NCI-H1092 (cell line): ENCODE measurements at places on chromosomes 2 and 18.

DNA sequence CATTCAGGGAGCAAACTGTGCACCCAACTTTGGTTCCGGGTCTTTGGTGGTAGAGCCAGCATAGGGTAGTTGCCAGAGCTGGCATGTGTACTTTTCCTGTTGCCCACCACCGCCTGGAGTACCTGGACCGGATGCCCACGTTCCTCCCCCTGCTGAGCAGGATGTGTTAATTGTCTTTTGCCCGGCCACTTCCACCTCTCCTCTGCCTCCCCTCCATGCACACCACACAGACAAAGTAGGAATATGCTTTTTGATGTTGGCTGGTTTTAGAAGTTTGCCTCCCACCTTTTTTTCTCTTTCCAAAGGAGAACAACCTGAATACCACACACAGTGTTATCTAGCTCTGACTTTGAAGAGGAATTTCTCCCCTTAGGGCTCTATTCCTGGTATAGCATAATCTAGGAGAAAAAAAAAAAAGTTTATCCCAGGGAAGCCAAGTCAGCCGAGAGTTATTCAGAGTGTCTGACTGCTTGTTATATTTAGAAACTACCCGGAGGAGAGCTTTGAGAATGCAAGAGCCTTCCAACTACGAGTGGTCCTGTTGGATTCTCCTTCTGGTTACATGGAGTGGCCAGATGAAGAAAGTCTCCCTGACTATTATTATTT, 111.9 kb downstream of the SETBP1 start:
- no peak for DNase-seq

DNA sequence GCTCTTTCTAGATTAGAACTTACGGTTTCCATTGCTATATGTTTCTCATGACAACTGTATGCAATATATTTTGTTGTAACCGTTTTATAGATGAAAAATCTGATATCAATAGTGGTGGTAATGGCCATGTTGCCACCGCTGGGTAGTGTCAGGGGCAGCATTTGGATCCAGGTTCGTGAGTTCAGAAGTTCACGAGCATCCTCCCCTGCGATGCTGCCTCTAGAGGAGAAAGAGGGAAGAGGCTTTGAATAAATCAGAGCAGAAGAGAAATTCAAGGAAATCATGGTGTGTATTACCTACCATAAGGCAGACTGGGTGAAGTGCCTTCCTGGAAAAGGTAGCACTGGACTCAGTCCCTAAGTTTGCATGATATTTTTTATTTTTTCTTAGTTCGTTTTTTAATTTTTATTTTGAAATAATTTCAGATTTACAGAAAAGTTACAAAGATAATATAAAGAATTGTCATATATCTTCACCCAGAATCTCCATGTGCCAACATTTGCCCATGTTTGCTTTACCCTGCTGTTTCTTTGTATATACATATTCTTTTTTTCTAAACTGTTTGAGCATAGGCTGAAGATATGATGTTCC, 3.3 kb upstream of the ZBTB7C start:
- DNase-seq: peak; percentile 56

DNA sequence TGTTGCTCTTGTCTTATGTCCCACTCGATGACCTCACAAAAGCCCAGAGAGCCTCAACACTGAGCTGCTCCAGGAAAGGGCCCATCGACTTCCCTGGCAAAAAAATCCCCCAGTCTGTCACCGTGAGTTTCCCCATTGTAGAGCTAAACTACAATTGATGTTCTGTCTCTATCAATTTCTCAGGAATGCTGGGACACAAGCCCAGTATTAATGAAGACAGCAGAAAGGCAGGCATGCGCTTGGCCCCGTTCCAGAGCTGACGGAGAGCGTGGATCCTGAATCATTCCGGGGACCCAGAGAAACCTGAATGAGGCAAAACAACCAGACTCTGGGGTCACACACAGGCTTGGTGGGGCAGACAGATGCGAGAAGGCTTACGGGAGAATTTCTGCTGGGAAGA, 146.9 kb downstream of the TTC32 start:
- no peak for DNase-seq

DNA sequence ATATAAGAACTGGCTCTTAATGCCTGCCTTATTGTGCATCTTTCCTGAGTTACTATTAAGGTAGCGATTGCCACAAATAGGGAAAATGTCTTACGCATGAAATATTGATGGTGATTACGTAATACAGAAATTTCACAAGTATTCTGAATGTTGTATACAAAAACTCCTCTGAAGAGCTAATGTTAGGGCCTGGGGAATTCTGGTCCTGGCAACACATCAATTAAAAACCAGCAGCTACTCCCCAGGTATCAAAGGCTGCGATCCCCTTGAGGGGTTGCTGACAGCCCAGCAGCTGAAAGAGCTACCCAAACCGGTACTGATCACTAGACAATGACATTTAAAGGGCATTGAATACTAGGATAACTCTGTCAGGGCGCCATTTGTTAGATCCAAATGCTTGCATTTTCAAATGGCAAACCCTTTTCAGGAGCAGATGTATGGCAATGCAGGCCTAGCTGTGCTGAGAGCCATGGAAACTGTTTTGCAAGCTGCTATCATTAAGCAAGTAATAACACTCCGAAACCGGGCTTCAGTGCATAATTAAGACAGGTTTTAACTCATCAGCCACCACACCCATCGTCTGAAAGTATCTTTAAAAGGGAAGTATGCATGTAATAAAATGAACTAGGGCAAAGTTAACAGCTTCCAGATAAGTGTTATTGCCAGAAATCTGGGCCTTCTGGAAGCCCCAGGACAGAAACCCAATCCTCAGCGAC, 78.4 kb downstream of the CLHC1 start:
- DNase-seq: no peak

DNA sequence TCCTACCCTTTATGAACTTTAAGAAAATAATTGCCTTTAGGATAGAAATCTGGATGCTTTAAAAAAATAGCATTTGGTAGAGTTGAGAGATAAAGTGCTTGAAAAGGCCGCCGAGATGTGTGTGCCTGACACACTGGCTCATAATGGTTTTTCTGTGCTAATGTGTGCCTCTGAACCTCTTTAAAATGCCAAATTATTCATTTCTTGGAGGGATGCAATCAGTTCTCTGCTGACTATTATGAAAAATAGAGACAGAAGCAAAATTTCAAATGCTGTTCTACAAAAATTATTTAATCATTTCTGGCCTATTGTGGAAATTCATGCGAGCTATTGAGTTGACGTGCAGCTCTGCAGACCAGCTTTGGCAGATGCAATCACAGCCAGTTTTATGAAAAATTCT, 18.0 kb upstream of the MBP start:
- no peak for DNase-seq

- no peak for DNase-seq
Observed at GRCh38 chr2:70029814-70030409, 57.4 kb upstream of the PCBP1 start.

DNA sequence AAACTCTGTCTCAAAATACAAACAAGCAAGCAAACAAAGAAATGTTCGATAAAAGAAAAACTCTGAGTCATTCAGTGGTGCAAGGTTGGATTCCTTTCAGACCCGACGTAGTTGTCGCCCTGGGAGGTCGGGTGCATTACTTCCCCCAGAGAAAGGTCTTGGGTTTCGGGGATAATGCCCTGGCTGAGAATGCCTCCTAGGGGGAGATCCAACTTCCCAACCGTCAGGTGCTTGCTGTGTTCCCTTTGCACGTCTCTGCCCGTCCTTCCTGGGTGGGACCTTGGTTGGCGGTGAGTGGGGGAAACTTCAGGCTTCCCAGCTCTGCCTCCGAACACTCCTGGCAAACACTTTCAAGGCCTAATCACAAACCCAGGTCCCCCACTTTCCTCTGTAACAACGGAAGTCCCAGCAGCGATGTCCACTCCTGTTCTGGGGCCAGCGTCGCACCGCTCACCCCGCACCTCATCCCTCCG, 609 bp downstream of the TPGS2 start:
- DNase-seq: no peak

GRCh38 chr18:24975496-24976372, 376.2 kb downstream of the ZNF521 start:
- no peak for DNase-seq

DNA sequence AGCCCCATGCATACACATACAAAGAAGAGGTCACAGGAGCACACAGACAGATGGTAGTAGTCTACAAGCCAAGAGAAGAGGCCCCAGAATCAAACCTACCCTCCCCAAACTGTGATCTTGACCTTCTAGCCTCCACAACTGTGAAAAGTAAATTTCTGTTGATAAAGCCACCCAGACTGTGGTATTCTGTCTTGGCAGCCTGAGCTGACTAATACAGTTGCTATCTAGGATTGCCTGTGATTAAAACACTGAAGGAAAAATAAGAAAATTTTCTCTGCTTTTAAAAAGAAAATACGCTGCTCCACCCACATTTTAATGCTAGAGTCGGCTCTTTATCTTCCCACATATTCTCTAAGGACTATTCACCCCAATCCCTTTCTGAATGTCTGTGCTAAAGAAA, 143.7 kb upstream of the TMEM200C start:
- DNase-seq: no peak

DNA sequence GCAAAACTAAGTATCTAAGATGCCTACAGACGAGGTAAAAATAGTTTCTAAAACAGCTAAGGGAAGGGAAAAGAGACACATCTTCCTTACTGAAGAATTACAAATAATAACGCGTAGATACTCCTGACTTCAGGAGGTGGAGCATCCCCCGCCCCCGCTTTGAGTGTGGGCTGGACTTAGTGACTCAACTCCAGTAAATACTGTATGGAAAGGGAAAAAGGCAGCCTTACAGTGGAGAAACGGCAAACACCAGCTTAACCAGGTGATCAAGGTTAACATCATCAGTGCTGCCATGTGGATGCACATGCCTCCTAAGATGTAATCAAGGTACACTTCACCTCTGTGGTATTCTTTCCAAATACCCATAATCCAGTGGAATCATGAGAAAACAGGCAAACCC, 47.9 kb downstream of the HADHB start:
- no peak for DNase-seq

GRCh38 chr2:155574941-155575340, 757.6 kb downstream of the NR4A2 start:
- DNase-seq: no peak

GRCh38 chr2:45003579-45004551, 5.4 kb downstream of the SIX2 start:
- no peak for DNase-seq

GRCh38 chr2:64398516-64399129, 55.3 kb upstream of the LGALSL start:
- no peak for DNase-seq
